ENCODE measurements at places on chromosomes 4 and X.

- DNase-seq = no peak
Measured at GRCh38 chr4:115310641-115311040, 197.2 kb upstream of the NDST4 start.

GRCh38 chr4:76781698-76782595 lies 116.0 kb downstream of the SOWAHB start:
- no peak for DNase-seq

DNA sequence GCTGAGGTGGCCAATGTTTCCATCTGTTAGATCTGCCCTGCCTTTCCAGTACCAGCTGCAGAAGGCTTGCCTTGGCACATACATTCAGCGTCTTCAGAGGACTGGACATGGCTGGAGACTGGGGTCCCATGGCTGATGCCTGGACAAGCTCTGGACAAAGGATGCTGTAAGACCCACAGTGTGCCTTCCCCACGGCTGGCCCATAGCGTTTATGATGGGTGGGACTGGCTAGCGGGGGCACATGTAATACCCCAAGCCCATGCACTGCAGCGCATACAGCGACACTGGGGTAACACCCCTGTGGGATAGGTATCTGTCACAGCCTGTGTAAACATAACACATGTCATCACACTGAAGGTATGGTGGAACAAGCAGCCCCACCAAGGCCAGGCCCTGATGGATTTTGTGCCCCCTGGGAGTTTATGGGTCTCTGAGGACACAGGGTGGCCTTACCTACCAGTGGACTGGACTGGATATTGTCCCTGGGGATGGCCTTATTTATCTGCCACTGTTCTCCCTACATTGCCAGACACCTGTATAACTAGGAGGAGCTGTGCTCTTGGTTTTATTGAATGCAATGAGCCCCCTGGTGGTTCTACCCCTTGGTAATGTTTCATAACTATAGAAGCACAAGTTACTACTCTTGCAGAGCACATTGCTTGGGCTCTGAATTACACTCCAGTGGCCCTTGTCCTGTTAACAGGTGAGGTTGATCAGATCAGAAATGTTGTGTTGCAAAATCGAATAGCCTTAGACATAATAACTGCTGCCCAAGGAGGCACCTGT lies 34.3 kb upstream of the TACR3 start:
- DNase-seq = no peak

GRCh38 chr4:75110061-75110460 lies 177.1 kb downstream of the PARM1 start:
- DNase-seq = no peak

GRCh38 chrX:7090641-7091040 lies 56.9 kb upstream of the STS start:
- DNase-seq = no peak

GRCh38 chr4:125306112-125306511 lies 8.6 kb upstream of the FAT4 start:
- no peak for DNase-seq

DNA sequence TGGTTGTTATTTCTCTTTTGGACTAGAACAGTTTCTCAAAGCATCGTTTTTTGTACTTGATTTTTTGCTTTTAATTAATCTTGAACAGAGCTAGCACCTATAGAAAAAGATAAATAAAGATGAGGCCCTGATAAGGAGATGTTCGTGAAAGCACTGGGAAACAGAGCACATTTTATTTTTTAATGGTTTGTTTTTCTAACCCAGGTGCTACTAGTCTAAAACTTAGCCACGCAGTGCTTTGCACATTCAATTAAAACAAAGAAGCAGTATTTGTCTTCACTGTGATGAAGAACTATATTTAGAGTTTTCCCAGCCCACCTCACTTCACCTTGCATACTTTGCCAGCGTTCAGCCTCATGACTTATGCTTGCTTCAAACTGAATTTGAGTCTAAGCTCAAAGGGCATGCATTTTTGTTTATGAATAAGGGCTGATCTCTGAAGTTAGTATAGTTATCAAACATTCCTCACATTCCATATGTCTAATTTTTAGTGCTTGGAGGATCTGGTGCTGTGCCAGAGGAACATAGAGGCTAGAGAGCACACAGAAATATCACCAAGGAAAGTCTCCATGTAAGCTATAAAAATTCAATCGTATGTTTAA lies 76.7 kb downstream of the WWC2 start:
- no peak for DNase-seq

All from type B pancreatic cell (in vitro differentiated cells).